ENCODE measurements at places on chromosomes 13 and 19.

- DNase-seq: peak; percentile 45
Measured at GRCh38 chr19:17282488-17283125, 906 bp downstream of the ANKLE1 start.

GRCh38 chr13:24012648-24013047 lies 115.3 kb upstream of the C1QTNF9B start:
- no peak for DNase-seq

DNA sequence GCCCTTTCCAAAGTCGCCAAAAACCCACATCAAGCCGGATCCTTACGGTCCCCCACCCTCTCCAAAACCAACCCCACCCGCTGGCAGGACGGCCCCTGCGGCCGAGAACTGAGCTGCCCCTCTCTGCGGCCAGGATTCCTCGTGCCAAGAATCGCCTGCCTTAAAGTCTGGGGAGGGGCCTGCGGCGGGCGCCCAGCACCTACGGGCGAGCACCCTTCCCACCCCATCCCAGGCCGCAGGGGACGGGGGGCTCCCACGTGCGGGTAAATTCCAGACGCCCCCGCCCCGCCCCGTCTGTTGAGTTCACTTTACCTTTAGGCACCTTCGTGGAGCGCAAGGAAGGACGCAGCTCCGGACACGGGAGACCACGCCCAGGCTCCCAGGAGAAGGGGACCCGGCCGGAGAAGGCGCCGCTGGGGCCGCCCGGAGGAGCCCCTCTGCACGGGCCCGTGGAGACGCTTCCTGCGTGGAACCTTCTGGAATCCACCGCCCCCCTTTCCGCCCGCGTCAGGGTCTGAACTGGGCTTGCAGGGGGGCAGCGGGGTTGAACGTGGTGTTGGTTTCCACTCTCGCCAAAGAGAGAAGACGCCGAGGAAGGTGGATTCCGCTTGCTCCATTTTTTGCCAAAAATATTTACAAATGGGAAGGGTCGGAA lies 22.8 kb downstream of the ONECUT3 start:
- DNase-seq: no peak

GRCh38 chr19:11505504-11506100 lies at the start of gene ZNF653:
Gene ZNF653 (minus strand): TSS chr19:11505839. CDS start chr19:11505786, 53 bp downstream.
- DNase-seq: no peak

DNA sequence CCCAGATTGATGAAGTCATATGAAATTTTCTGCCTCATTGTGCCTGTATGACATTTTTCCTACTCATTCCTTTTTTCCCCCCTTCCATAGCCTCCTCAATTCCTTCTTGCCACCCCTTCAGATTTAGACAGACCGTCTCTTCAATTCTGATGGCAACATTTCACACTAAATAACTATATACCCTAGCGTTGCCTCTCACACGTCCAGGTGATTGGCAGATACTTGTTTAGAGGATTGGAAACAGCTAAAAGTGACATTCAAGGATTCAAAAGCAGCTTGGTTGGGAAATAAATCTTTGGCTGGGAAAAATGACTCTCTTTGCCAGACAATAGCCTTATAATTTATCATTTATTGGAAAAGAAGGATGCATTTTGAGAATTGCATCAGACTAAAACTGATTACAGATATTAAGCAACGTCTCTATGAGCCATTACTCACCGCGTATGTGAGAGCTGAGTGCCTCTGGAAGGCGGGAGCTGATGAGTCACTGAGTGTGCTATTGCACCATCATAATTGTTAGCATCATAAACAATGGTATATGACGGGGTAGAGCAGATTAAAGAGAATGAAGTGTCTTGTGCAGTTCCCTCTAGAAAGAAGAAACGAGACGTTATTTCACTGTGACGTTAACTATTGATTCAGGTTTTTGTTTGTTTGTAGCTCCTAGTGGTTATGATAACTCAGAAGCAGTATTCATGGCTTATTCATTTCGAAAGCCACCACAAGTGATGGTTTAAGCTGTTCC lies 61.1 kb upstream of the FAM216B start:
- DNase-seq: peak; percentile 38

DNA sequence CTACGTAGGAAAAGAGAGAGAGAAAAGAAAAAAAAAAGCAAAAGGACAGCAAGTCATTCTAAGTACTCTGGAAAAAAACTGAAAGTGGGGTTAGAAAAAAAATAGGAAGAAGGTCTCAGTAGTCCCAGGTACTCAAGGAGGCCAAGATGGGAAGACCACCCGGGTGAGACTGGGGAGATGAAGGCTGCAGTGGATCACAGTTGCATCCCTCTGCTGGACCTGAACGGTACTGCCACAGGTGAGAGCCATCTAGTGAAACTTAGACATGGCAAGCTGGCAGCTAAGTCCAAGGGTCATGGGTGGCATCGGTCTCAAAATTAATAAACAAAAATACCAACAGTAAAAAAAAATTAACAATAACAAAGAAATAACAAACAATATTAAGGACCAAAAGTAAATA lies 41.0 kb upstream of the ZNF91 start:
- DNase-seq: no peak

GRCh38 chr13:32905063-32905863 lies 111.0 kb upstream of the KL start:
- no peak for DNase-seq

GRCh38 chr19:752652-753517 lies 2.0 kb downstream of the MISP start:
- peak; percentile 90 for DNase-seq

GRCh38 chr19:10009714-10010224 lies 535 bp downstream of the COL5A3 start:
- no peak for DNase-seq

- no peak for DNase-seq
Measured at GRCh38 chr13:93398167-93399035, 171.8 kb downstream of the GPC6 start.

DNA sequence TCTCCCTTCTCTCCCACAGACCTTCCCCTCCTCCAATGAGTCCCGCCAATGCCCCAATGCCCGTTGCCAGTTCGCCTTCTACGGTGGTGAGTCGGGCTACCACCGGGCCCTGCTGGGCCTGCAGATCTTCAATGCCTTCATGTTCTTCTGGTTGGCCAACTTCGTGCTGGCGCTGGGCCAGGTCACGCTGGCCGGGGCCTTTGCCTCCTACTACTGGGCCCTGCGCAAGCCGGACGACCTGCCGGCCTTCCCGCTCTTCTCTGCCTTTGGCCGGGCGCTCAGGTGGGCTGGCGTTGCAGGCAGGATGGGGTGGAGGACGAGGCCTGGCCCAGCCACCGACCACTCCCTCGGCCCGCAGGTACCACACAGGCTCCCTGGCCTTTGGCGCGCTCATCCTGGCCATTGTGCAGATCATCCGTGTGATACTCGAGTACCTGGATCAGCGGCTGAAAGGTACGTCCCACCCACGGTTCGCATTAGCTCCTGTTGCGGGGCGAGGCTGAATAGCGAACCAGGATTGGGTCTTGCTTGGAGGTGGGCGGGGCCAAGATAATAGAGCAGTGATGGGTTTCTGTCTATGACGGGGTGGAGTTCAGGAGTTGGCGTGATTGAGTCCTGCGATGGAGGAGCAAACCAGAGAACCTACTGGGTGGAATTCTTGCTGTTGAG lies 11.1 kb downstream of the SLC44A2 start:
- DNase-seq: no peak

- no peak for DNase-seq
Measured at GRCh38 chr19:19211499-19212420, at the start of gene NCAN. Gene NCAN (plus strand): TSS chr19:19211958. CDS start chr19:19216954, 4,996 bp downstream.

DNA sequence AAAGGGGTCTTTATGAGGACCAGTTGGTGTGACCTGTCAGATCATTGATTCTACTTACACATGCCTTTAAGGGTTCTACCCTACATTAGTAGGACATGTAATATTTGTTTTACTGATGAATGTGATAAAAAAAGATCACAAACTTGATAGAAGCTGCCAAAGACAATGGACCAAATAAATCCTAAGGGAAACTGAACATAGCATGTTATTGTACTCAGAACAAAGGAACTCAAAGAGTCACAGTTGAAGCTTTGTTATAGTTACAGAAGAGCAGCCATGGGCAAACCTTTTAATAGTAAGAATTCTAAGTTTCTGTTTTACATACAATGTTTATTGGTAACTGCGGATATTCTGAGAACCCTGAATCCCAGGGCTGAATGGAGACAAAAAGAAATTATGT lies 780.1 kb downstream of the SLITRK6 start:
- DNase-seq: no peak

GRCh38 chr19:46954993-46955812 lies 64.4 kb upstream of the NPAS1 start:
- DNase-seq: no peak

GRCh38 chr19:51794885-51795490 lies at the start of gene FPR3:
Gene FPR3 (plus strand): TSS chr19:51795157. CDS start chr19:51823749, 28,592 bp downstream.
- DNase-seq: no peak

GRCh38 chr13:77863144-77863543 lies 55.5 kb downstream of the EDNRB start:
- no peak for DNase-seq

DNA sequence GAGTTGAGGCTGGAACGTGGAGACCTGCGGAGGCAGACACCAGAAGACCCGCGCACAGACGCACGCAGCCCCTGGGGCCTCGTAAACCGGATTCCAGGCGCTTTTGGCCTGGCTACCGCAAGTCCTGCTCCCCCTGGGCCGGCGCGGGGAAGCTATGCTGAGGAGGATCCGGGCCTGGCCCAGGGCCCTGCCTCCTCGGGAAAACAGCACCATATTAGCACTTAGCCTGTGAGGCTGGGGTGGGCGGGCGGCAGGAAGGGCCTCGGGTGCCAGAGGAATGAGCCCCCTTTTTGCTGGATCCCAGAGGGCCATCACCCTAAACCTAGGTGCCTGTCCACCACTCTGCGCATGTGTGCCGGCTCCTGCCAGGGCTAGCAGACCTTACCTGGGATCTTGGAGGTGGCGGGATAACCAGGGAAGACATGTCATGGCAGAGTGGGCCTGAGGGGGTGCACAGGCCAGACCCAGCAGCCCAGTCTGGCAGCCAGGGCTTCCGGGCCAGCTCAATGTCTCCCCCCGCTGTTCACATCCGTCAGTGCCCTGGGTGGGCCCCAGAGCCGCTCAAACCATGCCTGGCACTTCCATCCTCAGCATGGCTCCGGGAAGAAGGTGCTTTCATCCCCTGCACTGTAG lies 7.3 kb downstream of the ELOF1 start:
- DNase-seq: no peak

GRCh38 chr13:108609353-108609752 lies 20.1 kb upstream of the MYO16 start:
- DNase-seq: no peak

DNA sequence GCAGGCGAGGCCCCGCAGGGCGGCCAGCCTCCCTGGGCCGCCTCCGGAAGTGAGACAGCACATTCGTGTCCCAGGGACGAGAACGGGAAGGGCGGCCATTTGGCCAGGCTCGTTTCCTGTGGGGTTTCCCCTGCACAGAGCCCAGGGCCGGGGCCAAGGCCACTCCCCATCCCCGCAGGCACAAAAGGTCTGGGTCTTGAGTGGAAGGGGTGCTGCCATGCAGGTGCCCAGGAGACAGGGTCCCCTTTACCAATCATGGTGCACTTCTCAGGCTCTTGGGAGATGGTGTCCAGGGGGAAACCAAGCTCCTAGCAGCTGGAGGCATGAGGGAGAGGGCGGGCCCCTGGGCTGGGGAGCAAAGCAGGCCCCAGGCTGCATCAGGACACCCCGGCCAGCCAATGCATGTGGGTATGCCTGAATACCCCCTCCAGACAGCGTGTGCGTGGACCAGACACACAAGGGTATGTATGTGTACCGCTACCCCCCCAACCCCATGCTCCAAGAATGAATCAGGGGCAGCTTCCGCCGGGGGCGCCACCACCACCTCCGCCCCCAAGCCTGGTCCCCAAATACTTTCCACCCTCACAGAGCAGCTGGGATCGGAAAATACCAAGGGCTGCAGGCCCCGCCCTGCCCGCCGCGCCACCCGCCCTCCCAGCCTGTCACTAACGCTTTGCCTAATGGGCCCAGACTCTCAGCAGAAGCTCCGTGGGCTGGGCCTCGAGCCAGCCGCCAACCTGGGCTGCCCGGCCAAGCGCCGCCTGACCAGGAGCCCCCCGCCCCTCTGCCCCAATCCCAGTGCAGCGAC lies 37.6 kb upstream of the NANOS3 start:
- DNase-seq: no peak

DNA sequence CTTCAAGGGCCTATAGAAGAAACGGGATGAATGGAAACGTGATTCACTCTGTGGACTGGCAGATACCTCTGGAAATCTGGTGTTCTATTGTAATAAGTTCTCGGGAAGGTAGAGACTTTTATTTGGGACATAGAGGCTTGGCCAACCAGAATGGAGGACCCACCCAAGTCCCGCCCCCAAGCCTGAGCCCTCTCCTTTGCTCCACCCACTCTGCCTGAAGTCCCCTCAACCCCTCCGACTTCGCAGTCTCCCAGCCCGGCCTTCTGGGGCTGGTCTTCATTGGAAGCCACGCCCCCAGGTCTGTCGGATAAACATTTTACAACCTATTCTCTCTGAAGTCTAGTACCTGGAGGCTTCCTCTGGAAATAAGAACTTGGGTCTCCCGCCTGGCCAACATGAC lies 16.9 kb downstream of the FBXL12 start:
- no peak for DNase-seq

GRCh38 chr13:49777746-49778614 lies 14.5 kb downstream of the KPNA3 start:
- DNase-seq: no peak

GRCh38 chr19:1811472-1811894 lies 593 bp downstream of the ATP8B3 start:
- DNase-seq: peak; percentile 63

- peak; percentile 99 for DNase-seq
Measured at GRCh38 chr13:98484289-98485219, 92.4 kb downstream of the STK24 start.

DNA sequence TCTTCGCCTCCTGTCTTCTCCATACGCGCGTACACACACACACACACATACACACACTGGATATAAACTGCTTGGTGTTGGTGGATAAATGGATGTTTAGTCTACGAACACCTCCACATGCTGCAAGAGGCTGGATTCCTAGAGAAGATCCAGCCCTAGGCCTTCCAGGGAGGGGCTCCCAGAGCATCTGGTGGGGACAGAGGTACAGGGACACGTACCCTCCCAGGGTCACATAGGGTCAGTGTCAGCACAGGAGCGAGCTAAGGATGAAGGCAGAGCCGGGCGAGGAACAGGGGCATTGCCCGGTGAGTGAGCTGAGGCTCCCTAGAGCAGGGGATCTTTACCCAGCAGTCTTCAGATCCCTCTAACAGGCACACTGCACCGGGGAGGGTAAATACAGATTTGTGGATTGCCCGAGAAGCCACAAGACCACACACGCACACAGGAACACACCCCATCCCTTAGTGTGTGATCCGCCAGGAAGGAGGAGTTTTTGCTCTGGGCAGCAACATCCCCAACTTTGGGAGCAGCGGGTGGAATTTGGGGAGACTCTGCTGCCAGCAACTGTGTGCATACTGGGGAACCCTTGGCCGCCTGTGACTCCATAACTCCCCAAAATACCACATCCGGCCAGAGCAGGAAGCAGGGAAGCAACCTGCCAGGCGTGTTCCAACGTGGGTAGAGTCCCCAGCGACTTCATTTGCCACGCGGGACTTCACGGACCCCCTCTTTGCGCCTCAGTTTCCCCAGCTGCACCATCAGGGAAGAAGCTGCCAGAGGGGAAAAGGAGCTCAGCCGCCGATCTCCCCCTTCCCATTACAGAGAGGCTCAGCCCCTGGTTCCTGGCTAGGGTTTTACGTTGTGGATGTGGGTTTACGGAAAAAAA lies 5.8 kb upstream of the TLE2 start:
- no peak for DNase-seq

GRCh38 chr13:28851422-28851821 lies 31.3 kb downstream of the MTUS2 start:
- DNase-seq: no peak

- no peak for DNase-seq
Measured at GRCh38 chr19:43499042-43499441, 5.5 kb downstream of the PHLDB3 start.

All from kidney epithelial cell (primary cell).